Stimulated activated CD4-positive, alpha-beta T cell treated with anti-CD3 and anti-CD28 coated beads, Interleukin-2, amount 100 ng/mL, for 48 hours (primary cell): ENCODE measurements at places on chromosomes 1 and 21.
A peak's percentile ranks its signal among the peaks of the same experiment; 100 is the strongest.

DNA sequence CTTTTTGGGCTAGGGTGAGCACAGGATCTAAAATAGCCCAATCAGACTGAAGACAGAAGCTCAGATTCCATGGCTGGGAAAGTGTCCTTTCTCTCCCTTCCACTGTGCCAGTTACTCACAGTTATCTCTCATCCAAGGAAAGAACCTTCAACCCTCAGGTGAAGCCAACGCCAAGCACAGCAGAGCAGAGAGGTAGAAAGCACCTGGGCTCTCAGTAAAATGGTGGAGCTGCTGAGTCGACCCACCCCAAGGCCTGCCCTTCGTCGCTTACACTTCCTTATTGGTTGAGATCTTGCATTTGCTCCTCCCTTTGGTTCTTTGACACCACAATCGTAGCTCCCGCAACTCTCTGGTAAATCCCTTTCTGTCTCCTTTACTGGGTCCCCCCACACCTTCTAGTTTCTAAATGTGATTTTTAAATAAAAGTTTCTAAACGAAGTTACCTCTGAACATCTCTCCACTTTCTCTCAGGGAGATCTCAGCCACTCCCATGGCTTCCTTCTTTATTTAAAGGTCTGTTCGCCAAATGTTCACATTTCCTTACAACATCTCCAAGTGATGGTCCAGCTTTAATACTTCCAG is 27.5 kb upstream of the SLC30A1 start:
- DNase-seq: no peak

DNA sequence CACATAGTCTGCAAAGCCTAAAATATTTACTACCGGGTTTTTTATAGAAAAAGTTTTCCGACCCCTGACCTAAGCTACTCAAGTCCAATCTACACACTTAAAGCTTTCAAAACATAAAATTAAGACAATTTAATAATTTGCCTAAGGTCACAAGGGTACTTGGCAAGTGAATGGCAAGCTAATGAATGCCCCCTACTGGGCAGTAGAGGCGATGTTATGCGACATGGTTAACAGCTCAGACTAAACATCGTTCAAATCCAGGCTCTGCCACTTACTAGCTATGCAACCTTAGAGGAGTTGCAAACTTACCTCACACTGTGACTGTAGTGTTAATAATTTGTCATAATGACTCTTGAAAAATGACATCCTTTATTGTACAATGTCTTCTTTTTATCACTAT is 317.2 kb upstream of the NFIA start:
- no peak for DNase-seq

- no peak for DNase-seq
These were observed 50.0 kb upstream of the NPL start for GRCh38 chr1:182739545-182739944.

DNA sequence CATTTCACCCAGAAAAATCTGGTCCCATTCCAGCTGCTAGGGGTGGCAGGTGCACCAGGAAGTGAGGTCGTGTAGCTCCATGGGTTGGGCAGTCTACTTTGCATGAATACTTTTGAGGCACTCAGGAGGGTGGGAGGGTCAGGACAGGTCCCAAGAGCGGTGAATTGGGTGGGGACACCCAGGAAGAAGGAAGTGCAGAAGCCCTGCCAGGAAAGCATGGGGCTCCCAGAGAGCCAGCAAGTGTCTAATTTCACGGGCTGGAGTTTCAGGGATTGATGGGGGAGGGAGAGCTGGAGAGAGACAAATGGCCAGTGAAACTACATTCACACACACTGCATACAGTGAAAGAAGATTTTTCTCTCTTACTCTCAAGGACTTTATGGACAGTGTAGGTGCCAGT is 137.8 kb downstream of the GALNT2 start:
- DNase-seq: no peak

DNA sequence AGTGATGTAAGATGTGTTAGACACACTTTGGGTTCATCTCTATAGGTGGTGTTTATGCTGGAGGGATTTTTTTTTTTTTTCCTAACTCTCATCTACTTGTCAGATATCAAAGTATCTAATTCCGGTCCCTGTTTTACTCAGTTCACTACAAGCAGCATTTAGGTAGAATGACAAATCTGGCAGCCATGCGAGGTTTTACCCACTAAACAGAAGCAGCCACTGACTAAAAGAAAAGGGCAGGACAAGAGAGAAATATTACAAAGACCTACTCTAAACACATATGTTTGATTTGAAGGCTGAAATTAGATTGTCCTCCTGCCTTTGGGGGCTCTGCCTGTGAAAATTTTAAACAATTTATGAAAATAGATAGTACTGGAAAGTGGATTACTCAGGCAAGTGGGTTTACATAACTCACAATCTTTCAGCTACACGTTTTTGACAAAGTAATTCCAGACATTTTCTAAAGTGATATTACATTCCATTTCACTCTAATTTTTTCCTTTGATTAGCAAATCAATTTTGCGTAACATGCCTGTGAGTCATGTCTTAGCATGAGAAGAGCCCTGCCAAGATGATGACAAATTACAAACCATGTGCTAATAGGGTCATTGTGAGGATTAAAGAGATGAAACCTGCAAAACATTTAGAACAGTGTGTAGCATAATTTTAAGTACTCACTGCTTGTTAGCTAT is 172.6 kb downstream of the PLA2G4A start:
- DNase-seq: no peak

DNA sequence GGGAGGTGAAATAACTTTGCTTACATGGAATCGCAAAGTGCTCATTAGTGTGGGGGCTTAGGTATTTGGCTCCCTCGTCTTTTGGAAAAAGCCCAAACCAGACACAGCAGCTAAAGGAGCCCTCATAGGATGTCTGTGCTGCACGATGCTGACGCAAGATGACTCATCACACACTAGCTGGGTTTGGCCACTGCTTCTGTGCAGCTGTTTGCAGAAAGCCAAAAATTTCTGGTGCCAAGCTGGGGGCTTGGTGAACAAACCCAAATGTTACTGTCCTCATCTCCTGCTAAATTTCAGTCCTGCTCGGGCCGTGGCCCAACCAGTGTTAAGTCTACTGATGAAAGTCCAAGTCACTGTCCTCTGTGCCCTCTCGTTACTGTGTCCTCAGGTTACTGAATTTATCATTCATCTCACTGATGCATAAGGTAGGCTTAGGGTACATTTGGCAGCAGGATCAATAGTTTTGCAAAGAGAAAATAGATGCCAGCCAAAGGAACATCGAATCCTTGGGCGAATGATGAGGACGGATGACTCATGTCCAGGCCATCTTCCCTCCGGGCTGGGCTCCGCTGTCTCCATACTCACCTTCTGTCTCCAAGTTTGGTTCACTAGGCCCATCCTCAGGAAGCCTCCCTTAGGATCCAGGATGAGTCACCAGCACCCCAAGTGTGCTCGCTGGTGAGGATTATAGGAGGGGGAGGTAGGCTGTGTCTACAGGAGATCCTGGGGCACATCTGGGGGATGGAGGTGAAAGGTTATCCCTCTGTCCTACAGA is 177.7 kb downstream of the ADSS2 start:
- DNase-seq: no peak

- no peak for DNase-seq
These were observed 7.5 kb downstream of the SELENBP1 start for GRCh38 chr1:151364996-151365395.

DNA sequence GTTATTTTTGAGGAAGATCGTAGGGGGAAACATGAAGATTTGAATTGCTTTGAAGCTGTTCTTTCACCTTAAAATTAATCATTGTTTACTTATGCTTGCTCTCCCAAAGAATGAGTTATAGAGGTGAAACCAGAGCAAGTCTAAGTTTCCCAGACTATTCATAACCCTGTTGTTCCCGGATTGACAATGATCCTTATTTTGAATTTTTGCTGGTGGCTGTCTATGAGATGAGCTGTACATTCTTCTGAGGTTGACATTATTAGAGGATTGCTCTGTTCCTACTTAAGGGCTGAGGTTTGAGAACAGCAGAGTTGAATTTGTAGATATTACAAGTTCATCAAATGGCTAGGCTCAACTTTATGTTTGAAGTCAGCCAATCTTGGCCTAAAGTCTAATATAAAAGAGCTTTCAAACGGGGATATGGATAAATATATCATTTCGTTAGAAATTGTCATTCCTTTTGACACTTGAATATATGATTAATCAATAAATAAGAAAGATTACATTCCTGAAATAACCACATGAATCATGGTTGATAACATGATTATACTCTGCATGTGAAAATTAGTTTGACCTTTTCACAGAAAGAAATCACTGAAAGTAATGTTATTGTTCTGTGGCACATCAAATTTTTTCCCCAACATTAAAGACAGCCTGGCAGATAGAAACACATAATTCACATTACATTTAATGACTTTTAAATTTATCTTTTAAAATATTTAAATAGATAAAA is 19.1 kb upstream of the PDE4B start:
- DNase-seq: no peak

DNA sequence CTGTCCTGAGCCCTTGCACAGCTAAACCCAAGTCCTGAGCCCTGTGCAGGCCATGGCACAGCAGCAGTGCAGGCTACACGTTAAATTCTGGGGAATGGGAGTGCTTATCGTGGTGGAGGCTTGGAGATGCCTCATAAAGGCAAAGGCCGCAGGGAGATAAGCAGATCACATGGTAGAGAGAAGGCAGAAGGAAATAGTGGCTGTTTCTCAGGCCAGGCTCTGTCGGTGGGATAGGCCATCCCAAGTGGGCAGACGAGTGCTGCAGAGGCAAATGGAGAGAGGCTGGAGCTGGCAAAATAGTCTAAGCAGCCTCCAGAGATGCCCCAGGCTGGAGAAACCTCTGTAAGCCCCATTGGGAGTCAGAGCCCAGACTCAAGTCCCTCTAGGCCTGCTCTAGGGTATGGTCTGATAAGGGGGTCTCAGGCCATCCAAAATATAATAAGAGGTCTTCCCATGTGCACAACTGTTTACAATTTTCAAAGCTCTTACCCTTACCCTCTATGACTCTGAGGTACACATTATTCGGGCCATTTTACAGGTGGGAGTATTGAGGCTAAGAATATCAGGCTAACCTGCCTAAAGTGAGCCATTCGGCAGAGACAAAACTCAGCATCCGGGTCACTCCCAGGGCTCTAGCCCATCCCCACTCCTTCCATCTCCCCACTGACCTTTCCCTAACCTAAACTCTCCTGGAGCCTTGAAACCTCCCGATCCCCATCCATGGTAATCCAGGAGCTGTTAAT is 79.6 kb downstream of the NKAIN1 start:
- no peak for DNase-seq

DNA sequence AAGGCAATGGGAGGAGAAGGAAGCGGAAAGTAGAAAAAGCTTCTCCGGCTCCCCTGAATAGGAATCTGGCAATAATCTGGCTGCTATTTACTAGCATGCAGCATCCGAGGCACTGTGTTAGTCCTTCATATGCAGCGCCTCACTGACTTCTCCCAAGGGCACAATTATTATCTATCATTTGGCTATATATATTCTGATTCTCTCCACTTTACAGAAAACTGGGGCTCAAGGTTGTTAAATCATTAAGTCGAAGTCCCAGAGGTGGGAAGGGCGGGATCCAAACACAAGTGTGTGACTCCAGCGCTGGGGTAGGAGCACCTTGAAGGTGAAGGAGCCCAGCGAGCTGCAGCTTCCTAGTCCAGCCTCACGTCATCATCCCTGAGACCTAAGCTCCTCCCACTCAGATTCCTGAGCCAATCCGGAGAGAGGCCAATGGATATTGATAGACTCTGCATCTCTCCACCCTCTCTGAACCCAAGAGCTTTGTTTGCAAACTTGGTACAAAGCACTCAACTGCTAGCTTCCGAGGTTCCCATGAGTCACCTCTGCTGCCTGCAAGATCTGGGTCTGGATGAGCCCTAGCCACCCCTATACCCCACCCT is 16.6 kb upstream of the EYA3 start:
- no peak for DNase-seq

- DNase-seq: peak; percentile 49
These were observed 4.5 kb downstream of the ADARB1 start for GRCh38 chr21:45078877-45079281.

DNA sequence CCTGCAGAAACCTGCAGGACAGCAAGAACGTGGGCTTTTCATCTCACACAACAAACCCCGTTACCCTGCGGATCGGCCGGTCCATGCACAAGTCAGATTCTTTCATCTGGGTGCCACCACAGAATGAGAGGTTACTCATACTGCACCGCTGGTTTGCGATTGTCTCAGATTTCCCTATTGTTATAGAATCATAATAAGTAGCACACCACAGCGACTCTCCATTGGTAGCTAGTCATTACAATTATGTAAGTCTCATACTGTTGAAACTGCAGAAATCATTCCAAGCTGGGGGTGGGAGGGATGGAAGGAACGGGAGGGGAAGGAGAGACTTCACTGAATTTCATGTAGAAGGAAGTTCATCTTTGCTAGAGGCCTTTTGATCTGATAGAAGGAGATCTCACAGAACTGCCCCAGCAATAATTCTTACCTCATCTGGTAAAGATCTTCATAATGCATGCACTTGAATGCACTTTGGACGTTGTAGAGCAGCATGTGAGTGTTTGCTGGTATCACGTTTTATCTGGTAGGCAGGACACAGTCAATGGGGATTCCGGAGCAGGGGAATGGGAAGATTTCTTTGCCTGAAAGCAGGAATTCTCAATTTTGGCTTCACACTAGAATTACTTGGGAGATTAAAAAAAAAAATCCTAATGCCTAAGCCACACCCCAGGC is 221.1 kb downstream of the KIF26B start:
- no peak for DNase-seq

DNA sequence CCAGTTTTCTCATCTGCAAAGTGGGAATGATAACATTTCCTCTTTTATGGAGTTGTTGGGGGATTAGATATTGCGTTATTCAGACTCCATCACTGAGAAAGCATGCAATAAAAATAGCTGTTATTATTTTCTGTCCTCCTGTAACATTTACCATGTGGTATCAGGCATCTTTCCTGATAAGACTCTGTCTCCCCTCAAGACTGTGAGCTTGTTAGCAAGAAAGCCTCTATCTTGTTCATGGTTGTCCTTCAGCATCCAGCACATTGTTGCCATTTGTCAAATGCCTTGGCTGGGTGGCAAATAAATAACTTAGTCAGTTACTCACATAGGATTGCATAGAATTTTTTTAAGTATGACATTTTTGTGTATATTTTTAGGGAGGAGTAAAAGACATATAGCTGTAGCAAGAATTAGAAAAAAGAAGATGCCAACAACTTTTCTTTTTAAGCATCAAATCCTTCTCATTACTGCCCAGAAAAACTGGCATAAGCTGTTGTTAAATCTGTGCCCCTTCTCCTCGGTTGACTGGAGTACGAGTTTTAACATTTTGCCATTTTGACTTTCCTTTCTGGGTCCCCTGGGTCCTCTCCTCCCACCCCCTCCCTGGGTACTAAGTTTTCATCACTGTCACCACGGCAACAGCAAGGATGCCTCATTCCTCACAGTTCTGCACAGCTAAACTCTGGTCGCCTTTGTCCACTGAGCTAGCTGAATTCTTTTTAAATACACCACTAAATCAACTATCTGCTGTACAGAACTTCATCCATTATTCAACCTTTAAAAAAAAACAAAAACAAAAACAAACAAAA is 1.0 kb upstream of the JAM2 start:
- DNase-seq: no peak
